ENCODE measurements at places on chromosomes 16 and 17.

DNA sequence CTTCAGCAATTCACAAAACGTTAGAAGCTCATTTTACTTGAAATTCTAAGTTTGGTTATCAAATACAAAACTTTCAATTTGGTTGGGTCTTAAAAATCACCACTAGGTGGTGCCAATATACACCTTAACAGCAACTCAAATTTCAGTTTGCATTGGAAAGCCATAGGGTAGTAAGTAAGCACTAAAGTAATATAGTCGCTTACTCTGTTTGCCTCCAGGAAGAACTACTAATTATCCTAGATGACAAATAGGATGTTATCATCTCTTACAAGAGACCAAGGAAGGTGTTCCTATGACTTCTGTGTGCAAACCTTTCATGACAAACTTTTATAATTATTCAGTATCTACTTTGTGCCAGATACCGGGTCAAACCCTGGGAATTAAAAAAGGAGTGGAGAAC is 93.3 kb downstream of the MYO1D start:
- peak; percentile 1 for DNase-seq

DNA sequence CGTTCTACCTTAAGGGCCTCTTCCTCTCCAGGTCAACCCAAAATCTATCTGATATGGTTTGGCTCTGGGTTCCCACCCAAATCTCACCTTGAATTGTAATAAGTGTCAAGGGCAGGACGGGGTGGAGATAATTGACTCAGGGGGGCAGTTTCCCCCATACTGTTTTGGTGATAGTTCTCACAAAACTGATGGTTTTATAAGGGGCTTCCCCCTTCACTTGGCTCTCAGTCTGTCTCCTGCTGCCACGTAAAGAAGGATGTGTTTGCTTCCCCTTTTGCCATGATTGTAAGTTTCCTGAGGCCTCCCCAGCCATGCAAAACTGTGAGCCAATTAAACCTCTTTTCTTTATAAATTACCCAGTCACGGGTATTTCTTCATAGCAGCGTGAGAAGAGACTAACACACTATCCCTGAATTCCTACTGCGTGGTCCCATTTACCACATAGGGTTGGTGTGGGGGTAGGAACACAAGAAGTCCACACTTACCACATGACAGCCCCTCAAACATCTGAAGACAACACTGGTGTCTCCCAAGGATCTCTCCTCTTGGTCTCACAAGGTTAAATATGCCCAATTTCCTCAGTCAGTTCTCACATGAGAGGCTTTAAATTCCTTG is 8.2 kb downstream of the COTL1 start:
- no peak for DNase-seq

DNA sequence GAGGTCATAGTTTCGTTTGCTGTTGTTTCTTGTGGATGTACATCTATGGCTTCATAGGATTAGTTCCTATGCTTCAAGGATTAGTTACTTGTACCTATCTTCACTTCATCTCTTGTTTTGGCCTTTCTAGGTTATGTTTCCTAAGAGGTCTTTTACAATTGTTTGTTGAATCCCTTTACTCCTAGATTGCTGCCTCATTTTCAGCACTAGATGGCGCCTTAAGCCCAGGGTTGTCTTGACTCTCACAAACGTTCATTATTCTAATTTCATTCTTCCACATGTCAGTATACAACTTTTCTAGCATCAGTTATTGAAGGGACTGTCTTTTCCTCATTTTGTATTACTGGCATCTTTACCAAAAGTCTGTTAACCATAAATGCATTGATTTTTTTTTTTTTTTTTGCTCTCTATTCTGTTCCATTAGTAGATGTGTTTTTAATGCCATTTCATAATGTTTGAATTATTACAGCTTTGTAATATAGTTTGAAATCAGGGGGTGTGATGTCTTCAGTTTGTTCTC is 45.0 kb upstream of the NACA2 start:
- DNase-seq, result no peak

GRCh38 chr17:76565728-76566612 is 19.7 kb downstream of the ST6GALNAC2 start:
- DNase-seq, result no peak

DNA sequence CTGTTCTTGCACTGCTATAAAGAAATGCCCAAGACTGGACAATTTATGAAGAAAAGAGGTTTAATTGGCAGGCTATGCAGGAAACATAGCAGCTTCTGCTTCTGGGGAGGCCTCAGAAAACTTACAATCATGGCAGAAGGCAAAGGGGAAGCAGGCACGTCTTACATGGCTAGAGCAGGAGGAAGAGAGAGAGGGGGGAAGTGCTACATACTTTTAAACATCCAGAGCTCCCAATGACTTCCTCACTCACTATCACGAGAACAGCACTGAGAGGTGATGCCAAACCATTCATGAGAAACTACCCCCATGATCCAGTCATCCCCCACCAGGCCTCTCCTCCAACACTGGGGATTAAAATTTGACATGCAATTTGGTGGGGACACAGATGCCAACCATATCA is 13.3 kb downstream of the WFIKKN2 start:
- DNase-seq, result no peak

DNA sequence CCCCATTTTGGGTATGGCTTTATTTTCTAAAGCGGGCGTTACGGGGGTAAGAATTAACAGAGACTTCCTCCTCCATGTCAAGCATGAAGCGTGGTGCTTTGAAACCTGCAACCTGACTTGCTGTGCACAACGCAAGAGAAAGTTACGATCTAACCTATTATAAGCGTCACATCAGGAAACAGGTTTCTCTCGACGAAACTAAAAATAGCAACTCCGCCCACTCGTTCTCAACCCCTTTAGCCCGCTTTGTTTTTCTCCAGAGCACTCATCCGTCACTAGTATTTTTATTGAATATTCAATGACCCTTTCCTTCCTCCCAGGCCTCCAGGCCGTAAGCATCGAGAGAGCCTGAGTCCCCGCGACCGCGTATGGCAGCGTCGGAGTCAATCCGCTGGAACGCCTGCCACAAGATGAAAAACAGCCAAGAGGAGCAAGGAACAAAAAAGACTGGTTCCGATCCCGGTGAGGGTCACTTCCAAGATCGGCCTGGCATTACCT is 555 bp downstream of the NUP88 start:
- no peak for DNase-seq

DNA sequence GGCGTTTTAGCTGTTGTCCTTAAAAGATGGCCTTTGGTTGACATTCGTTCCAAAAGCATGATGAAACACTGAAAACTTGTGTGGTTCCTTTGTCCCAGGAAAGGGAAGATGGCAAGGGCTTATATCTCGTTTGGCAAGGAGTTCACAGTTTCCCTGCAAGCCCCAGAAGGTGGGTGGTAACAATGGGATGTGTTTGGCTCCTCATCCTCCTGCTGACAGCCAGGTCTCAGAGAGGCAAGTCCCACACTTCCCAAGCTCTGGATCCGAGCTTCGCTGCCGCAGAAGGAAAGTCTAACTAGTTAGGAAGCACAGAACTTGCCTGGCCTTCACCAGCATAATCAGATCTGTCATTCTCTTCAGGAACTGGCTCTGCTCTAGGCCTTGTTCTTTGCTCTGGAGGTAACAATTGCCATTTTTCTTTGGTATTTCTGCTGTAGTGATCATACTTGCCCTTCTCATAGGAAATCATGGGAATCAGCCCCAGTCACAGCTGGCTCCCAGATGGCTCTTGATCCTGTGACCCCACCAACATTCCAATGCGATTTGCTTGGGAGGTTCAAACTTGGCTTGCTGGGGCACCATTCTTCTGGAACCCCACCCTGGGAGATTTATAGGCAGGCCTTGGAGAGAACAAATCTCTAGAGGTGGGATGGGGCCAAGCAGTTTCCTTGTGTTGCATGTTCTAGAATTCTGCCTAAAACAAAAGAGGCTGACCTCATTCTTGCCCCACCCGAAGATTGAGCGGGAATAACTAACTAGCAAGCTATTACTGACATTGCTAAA is 17.9 kb downstream of the KPNA2 start:
- no peak for DNase-seq

- no peak for DNase-seq
Measured at GRCh38 chr17:7656958-7657609, 6.4 kb downstream of the ATP1B2 start.

- DNase-seq, result no peak
Measured at GRCh38 chr17:81811705-81812570, 8.0 kb downstream of the GCGR start.

GRCh38 chr17:2852221-2852620 is 56.0 kb downstream of the RAP1GAP2 start:
- no peak for DNase-seq

DNA sequence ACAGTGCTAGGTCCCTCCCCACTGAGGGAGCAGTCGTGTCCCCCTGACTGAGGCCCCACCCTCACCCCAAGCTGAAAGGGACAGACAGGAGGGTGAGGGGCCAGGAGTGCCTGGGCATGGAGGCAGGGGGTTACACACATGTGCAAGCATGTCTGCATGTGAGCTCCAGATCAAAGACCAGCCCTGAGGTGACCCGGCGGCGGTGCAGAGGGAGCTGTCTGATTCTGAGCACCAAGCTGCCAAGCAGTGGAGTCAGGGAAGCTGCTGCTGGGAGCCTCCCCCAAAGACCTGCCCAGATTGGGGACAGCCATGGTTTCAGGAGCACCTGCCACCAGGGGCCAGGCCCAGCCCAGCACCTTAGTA is 5.5 kb downstream of the DLX3 start:
- no peak for DNase-seq

DNA sequence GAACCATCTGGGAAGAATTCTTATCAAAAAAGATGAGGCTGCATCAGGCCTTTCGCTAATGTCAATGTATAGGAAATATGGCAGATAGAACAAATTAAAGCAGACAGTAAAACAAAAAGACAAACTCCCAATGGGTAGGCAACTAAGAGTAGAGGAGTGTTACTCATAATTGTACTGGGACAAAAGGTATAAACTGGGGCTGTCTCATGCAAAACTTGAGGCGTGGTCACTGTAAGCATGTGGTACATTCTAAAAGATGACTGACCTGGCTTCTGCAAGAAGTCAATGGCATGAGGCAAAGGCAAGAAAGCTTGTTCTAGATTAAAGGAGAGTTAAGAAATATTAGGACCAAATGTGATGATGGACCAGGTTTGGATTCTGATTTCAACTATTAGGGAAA is 26.7 kb downstream of the SMIM36 start:
- DNase-seq, result no peak

DNA sequence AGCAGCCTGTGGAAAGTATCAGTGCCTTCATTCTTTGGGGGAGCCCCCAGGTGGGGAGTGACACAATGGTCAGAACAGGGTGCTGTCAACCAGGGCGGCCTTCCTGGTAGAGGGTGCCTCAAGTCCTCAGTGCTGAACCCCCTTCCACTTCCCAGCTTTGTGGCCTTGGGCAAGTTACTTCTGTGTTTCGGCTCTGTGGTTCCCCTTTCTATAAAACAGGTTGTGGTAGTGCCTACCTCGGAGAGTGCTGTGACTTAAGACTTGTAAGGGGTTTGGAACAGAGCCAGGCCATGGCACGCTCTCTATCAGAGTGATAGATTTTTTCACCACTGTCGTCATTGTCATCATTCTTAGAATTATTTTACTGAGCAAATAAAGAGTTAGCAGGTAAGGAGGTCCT is 141.1 kb downstream of the CCDC182 start:
- no peak for DNase-seq

DNA sequence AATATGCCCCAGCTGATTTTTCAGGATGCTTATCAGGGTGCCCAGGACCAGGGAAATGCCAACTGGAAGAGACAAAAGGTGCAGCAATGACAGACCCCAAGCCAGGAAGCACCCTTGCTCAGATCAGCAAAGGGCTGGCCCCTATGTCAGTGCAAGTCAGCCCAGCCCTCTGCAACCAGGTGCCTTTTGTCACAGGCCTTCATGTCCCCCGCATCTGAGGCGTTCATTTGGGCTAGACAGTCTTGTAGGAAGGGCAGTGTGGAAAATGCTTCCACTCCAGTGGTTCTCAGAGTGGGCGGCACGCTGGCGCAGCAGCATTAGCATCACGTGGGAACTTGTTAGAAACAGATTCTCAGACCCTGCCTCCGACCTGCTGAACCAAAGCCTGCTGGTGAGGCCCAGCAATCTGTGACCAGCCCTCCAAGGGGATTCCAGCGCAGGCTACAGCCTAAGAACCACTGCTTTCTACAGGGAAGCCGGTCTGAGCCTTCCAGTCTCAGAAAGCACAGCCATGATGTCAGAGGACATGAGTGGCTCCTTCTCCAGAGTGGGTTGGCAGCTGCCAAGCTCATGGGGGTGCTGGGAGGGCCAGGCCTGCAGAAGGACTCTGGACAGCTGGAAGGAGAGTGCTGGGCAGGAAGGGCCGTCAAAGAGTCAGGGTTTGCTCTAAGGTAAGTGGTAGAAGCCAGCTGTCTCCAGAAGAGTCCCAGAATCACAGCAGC is 13.1 kb downstream of the SLC47A2 start:
- no peak for DNase-seq

DNA sequence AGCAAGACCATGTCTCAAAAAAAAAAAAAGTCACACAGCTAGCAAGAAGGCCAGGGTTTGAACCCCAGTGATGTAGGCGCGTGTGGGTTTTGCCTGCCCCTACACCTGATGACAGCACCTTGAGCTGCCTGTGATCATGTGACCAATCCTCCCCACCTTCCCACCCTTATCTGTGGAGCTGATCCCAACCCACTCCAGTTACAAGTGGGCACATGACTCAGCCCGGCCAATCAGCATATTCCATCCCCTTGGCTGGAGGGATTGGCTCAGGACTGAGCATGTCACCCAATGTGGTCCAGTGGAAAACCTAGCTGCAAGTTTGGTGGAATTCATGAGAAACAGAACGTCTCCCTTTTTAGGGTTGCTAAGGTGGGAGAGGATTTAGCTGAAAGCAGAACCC is 6.6 kb downstream of the TMEM114 start:
- DNase-seq, result no peak

DNA sequence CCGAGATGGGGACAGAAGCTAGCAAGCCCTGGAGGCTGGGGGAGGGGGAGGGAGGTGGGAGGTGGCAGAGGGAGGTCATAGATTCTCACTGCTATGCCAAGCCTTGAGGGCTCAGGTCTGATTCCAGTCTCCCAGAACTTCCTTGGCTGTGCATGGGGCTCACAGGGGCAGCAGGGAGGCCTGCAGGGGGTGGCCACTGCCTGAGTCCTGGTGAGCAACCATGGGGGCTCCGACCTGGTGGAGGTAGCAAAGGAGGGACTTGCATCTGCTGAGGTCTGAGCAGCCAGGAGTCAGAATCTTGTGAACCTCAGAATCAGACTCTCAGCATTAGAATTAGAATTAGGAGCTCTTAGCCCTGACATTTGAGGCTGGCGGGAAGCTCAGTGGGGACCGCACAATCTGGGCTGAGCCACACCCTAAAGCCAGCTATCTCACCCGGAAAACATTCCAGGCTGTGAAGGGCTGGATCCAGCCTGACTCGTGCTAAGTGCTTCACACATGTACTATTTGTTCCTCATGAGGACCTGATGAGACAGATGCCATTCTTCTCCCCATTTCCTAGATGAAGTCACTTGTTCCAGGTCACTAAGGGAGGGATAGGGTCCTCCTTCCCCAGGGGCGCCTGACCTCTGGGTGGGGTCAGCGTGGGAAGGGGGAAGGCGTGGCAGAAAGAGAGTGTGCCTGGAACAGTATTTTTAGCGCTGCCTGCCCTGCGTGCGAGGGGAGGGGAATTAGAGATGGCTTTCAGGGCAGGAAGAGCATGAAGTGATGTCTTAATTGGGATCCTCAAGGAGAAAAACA is 17.3 kb upstream of the KCNJ12 start:
- DNase-seq, result no peak

GRCh38 chr17:80765241-80765961 is 220.8 kb downstream of the RPTOR start:
- DNase-seq, result no peak

All from H54 (cell line).